ENCODE measurements at places on chromosomes 16 and 17.
A peak's percentile ranks its signal among the peaks of the same experiment; 100 is the strongest.

GRCh38 chr16:88331989-88332920 lies 50.5 kb upstream of the ZNF469 start:
- DNase-seq: no peak

- no peak for DNase-seq
Observed at GRCh38 chr17:45918241-45918745, 23.9 kb downstream of the MAPT start.

GRCh38 chr17:38873640-38874380 lies 4.0 kb downstream of the LASP1 start:
- no peak for DNase-seq

GRCh38 chr17:79574656-79575055 lies 36.2 kb downstream of the RBFOX3 start:
- DNase-seq: no peak

DNA sequence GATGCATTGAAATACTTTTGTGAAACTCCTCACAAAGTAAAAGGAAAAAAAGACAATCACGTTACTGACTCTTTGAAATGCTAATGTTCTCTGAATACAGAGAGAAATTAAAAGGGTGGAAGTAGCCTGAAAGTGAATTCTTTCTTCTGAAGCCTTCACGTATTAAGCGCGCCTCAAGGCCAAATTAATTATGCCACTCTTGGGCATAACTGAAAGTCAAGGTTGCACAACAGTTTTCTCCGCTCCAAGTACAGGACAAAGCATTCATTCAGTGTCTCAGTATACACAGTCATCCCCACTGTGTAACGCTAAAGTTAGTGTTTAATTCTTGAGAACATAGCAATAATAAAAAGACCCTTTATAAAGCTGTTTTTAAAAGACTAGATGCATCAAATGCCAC lies 21.5 kb downstream of the PARN start:
- no peak for DNase-seq

GRCh38 chr17:6843241-6843880 lies 11.8 kb upstream of the TEKT1 start:
- DNase-seq: no peak

- no peak for DNase-seq
Observed at GRCh38 chr16:48235556-48236136, 8.5 kb upstream of the LONP2 start.

GRCh38 chr17:13729466-13730134 lies 127.9 kb upstream of the HS3ST3A1 start:
- DNase-seq: no peak

GRCh38 chr17:81210868-81211267 lies 11.9 kb downstream of the CEP131 start:
- no peak for DNase-seq

DNA sequence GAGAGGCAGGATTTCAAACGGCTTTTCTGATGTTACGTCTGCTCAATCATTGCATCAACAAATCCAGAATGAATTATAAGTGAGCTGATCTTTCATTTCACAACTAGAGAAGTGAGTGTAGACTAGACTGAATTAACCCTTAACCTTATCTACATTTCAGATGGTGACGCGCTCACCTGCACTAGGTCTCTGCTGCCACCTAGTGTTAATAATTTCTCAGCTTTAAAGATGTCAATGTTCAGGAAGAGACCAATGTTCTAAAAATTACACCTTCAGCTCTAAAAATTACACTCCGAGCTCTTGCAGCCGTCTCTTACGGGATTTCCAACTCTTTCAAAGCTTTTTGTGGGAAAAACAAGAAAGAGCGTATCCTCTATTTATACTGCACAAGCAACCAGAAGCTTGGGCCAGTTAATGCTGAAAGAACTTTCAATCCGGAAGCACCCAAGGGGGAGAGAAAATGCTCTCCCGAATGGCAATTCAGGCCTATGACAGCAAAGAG lies 88.2 kb upstream of the FA2H start:
- DNase-seq: peak; percentile 43

GRCh38 chr17:17069849-17070248 lies 27.6 kb downstream of the MPRIP start:
- no peak for DNase-seq

DNA sequence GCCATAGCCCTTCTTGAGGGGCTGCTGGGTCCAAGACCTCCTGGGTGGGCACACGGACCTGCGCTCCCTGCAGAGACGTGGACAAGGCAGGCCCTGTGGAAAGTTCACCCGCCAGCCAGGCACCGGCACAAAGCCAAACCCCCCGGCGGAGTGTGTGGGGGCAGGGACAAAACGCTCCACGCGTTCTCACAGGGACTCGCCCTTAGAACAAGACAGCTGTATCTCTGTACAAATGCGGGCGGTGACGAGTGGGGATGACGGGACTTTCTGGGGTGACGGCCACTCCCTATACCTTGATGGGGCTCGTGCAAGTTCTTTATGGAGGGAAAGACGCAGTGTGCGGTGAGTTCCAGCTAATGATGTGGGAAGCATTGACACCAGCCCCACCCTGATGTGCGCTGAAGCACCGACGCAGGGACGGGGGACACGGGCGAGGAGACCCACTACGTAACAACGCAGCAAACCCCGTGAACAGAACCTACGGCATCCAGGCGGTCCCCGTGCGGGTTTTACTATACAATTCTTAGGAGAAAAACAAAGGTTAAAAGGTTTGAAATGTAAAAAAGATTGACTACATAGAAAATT lies 49.4 kb downstream of the LMF1 start:
- no peak for DNase-seq

- DNase-seq: no peak
Observed at GRCh38 chr17:77737442-77738265, 220.8 kb upstream of the TNRC6C start.
